Nephron progenitor cell (in vitro differentiated cells): ENCODE measurements at places on chromosomes 6 and 20.

DNA sequence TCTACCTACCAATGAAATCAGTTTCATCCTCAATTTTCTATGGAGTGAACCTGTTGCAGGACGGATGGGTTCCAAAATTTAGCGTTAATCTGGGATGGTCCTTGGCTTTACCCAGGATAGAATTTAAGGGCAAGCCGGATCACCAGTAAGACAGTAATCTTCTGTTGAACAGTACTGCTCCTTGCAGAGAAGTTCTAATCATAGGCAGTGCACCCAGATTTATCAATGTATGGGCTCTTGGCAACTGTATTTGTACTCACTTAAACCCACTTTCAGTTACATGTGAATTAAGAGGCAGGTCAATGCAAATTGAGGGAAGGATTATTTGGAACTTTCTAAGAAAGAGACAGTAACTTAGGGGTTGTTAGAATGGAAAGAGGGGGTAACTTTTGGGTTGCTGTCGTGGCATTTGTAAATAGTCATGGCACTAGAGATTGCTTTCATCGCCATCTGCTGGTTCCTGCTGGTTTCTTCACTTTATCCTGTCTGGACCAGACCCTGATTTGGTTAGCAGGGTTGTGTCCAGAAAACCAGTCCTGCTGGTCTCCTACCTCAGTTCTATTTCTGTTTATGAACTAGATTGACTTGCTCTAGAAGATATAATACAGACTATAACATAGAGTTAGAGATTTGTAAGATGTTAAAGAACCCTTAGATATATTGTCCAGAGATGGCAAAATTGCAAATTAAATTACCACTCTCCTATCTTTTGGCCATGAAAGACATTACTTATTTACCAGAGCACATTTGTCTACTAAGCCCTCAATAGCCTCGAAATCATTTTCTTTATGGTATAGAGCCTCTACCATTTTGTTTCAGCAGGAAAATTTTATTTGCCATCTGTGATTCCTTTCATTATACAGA lies 646.3 kb downstream of the UTRN start:
- H3K27me3 ChIP-seq = peaks cover 8% of the 10 kb centered on the region
- DNase-seq = peak; percentile 28
- H3K4me3 ChIP-seq = no peak overlapping the region
- H3K4me1 ChIP-seq = no peaks in the 10 kb centered on the region
- no peak overlapping the region for H3K27ac ChIP-seq

DNA sequence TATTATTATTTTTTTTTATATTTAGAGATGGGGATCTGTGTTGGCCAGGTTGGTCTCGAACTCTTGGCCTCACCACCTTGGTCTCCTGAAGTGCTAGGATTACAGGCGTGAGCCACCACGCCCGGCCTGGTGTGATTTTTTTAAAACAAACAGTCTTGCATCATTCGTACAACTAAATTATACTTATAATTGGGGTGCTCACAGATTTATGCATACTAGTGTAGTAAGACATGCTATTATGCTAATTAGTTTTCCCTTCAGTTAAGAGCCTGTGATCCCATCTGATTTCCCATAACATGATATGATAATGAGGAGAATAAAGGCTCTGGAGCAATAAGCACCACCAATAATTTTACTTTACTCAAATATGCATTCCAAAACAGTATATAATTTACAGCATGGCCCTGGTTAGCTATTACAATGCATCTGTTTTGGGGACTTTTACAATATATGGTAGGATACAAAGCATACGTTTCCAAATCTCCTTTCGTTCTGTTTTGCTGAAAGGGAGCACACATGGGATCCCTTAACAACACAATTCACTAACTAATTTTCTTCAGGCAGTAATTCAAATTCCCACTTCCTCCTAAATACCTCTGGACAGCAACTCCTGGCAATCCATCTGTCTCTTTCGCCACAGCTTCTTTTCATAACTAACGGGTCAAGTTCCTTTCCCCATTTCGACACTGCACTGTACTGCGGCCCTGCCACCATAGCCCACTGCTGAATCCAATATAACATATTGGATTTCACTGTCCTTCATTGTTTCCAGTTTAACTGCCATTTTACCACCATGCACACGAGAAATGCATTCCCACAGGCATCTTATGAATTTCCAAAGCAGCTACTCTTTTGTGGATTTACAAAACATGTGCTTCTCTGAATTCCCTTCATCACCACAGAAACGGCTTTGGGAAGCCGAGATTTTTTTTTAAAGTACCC lies 1.7 kb downstream of the NUDT3 start:
- H3K27me3 ChIP-seq = no peaks in the 10 kb centered on the region
- H3K36me3 ChIP-seq = peaks cover 19% of the 10 kb centered on the region
- H3K27ac ChIP-seq = no peak overlapping the region
- peak; percentile 8 for DNase-seq
- H3K4me3 ChIP-seq = no peak overlapping the region
- H3K4me1 ChIP-seq = peaks cover 33% of the 10 kb centered on the region

- H3K4me3 ChIP-seq = no peak overlapping the region
- no peaks in the 10 kb centered on the region for H3K36me3 ChIP-seq
- no peak overlapping the region for H3K27ac ChIP-seq
- peaks cover 4% of the 10 kb centered on the region for H3K27me3 ChIP-seq
- DNase-seq = no peak
- peaks cover 11% of the 10 kb centered on the region for H3K4me1 ChIP-seq
Observed at GRCh38 chr6:113755449-113756289, 101.5 kb upstream of the MARCKS start.

GRCh38 chr20:34536798-34537394 lies 20.7 kb downstream of the DYNLRB1 start:
- no peak overlapping the region for H3K4me3 ChIP-seq
- H3K27me3 ChIP-seq = no peaks in the 10 kb centered on the region
- H3K4me1 ChIP-seq = no peaks in the 10 kb centered on the region
- DNase-seq = peak; percentile 59
- H3K27ac ChIP-seq = no peak overlapping the region

DNA sequence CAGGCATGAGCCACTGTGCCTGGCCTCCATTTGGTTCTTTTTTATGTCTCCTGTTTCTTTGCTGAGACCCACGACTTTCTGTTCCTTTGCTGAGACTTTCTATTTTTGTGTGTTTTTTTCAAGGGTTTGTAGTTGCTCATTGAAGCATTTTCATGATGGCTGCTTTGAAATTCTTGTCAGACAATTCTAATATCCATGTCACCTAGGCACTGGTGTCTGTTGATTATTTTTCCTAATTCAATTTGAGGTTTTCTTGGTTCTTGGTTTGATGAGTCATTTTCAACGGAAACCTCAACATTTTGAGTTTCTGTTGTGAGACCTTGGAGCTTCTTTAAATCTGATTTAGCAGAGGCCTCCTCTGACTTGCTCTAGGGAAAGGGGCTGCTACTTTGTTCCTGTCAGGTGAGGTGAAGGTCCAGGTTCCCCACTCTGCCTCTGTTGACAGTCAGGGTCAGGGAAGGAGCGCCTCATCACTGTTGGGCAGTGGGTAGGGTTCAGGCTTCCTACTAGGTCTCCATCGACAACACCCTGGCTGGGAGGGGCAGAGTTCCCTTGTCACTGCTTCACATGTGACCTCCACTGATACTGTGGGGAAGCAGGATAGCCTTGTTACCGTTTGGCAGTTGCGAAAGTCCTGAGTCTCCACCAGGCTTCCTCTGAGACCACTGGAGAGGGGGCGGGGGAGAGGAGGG lies 67.2 kb upstream of the RNF24 start:
- H3K27ac ChIP-seq = no peak overlapping the region
- peaks cover 11% of the 10 kb centered on the region for H3K27me3 ChIP-seq
- peak overlapping the region; percentile 23 for H3K4me3 ChIP-seq
- DNase-seq = no peak
- peaks cover 26% of the 10 kb centered on the region for H3K4me1 ChIP-seq
- peaks cover 12% of the 10 kb centered on the region for H3K36me3 ChIP-seq

GRCh38 chr6:112439010-112439409 lies 91.9 kb downstream of the RFPL4B start:
- no peak overlapping the region for H3K27ac ChIP-seq
- H3K4me3 ChIP-seq = no peak overlapping the region
- H3K27me3 ChIP-seq = no peaks in the 10 kb centered on the region
- H3K36me3 ChIP-seq = no peaks in the 10 kb centered on the region

DNA sequence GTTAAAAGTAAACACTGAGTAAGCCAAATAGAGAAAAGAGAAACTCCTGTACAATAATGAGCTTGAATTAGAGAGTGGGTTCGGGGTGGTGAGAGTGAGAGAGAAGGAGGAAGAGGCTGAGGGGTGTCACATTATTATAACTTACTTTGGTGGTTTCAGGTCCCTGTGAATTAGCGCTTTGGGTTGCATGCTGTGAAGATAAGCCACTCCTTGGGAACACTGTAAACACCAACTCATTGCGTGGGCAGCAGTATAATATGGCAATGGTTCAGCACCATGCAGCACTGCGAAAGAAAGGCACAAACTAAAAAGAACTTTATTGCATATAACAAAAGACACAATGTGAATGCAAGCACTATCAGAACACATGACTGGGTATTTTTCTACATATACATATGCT lies 26.9 kb downstream of the MAP3K7 start:
- no peak for DNase-seq
- peak overlapping the region; percentile 12 for H3K27ac ChIP-seq
- no peaks in the 10 kb centered on the region for H3K27me3 ChIP-seq

DNA sequence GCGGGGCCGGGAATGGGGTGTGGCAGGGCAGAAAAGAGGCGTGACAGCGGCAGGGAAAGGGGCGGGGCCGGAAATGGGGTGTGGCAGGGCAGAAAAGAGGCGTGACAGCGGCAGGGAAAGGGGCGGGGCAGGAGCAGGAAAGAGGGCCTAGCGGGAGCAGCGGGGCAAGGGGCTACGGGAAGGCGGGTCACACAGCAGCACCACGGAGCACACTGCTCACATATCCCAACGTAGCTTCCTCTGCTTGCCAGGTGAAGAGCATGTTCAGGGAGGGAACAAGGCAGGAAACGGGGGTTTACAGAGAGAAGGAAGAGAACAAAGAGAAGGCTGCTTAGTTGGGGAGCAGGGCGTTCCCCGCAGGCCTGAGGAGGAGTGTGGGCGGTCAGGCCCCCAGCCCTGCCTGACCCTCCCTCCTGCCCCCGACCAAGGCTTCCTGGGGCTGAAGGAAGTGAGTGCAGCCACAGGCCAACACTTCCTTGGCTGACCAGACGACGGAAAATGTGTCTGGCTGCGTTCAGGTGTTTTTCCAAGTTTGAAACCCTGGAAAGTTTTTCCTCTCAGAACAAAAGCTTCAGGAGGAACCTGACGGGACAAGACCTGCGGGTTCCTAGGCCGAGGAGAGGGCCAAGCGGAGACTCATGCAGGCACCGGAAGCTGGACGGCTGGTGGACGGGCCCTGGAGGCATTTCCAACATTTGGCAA lies 13.8 kb downstream of the UCKL1 start:
- H3K27ac ChIP-seq = no peak overlapping the region
- peak overlapping the region; percentile 69 for H3K4me3 ChIP-seq
- H3K4me1 ChIP-seq = peaks cover 12% of the 10 kb centered on the region
- H3K36me3 ChIP-seq = peaks cover 7% of the 10 kb centered on the region

GRCh38 chr6:5471044-5471443 lies 209.7 kb downstream of the FARS2 start:
- no peaks in the 10 kb centered on the region for H3K27me3 ChIP-seq
- DNase-seq = peak; percentile 67
- H3K36me3 ChIP-seq = peaks cover 5% of the 10 kb centered on the region
- no peak overlapping the region for H3K4me3 ChIP-seq

GRCh38 chr20:34997131-34997561 lies 41.5 kb downstream of the MYH7B start:
- H3K36me3 ChIP-seq = peaks cover 30% of the 10 kb centered on the region
- no peak for DNase-seq
- no peak overlapping the region for H3K4me3 ChIP-seq
- H3K27me3 ChIP-seq = no peaks in the 10 kb centered on the region
- H3K27ac ChIP-seq = no peak overlapping the region

GRCh38 chr6:112156668-112157067 lies 69.3 kb downstream of the FAM229B start:
- H3K4me3 ChIP-seq = no peak overlapping the region
- H3K27me3 ChIP-seq = peaks cover 7% of the 10 kb centered on the region
- H3K36me3 ChIP-seq = peaks cover 11% of the 10 kb centered on the region
- DNase-seq = no peak
- peaks cover 20% of the 10 kb centered on the region for H3K4me1 ChIP-seq
- H3K27ac ChIP-seq = peak overlapping the region; percentile 30

- no peaks in the 10 kb centered on the region for H3K27me3 ChIP-seq
- peaks cover 19% of the 10 kb centered on the region for H3K4me1 ChIP-seq
- H3K27ac ChIP-seq = no peak overlapping the region
- H3K4me3 ChIP-seq = no peak overlapping the region
Observed at GRCh38 chr6:12606616-12607015, 110.0 kb upstream of the PHACTR1 start.

- H3K27me3 ChIP-seq = no peaks in the 10 kb centered on the region
- H3K4me3 ChIP-seq = no peak overlapping the region
- no peaks in the 10 kb centered on the region for H3K36me3 ChIP-seq
- no peaks in the 10 kb centered on the region for H3K4me1 ChIP-seq
- no peak for DNase-seq
Observed at GRCh38 chr6:101597693-101598092, 204.2 kb downstream of the GRIK2 start.

DNA sequence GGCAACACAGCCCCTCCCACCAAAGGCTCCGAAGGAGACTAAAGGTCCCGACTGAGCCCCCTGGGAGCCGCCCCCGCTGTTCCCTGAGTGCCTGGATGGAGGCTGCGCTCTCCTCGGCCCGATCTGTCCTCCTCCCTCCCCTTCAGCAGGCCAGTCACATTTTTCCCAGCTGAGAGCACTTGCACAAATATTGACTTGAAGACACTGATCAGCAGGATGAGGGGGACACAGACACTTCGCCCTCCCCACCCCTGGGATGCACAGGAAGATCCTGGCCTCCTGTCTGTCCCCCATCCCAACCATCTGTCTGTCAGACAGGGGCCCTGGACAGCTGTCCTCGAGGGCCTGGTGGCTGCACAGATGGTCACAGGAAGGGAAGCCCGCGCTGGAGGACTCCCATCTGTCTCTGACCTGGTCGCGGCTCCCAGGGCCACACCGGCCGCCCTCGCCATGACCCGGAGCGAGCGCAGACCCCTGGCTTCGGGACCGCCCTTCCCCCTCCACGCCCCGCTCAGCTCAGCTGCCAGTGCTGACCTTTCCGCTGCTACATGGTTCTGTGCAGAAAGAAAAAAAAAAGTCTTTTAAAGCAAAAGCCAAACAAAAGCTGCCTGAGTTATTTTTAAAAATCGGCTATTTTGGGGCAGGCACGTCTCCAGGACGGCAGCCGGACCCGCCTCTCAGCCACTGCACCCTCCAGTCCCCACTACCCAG lies 11.1 kb downstream of the LAMA5 start:
- no peaks in the 10 kb centered on the region for H3K27me3 ChIP-seq
- peak overlapping the region; percentile 83 for H3K27ac ChIP-seq

GRCh38 chr6:124682751-124683150 lies 279.5 kb upstream of the RNF217 start:
- H3K27ac ChIP-seq = no peak overlapping the region
- no peak overlapping the region for H3K4me3 ChIP-seq
- no peaks in the 10 kb centered on the region for H3K4me1 ChIP-seq
- no peaks in the 10 kb centered on the region for H3K27me3 ChIP-seq

- H3K36me3 ChIP-seq = no peaks in the 10 kb centered on the region
- H3K4me3 ChIP-seq = no peak overlapping the region
- DNase-seq = no peak
- H3K27me3 ChIP-seq = peaks cover 3% of the 10 kb centered on the region
Observed at GRCh38 chr6:76330031-76330430, 257.6 kb upstream of the IMPG1 start.
